ENCODE measurements at places on chromosomes 3 and 15.

DNA sequence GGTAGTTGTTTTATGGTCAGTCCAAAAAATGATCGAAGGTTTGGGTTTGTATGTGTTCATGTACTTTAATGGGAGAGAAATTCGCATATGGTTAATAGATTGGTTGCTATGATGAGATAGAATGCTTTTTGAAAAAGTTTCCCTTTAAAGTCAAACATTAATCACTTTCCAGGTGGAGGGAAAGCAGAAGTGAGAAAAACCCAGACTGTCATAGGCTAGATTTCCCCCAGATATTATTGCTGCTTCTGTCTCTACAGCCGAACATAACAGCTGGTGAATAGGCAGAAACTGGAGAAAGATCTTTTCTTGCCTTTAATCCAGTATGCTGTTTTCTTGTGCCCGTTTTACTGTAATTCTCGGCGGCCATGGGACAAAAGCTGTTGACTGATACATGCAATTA lies 287.6 kb downstream of the SOX2 start:
- no peak for DNase-seq

DNA sequence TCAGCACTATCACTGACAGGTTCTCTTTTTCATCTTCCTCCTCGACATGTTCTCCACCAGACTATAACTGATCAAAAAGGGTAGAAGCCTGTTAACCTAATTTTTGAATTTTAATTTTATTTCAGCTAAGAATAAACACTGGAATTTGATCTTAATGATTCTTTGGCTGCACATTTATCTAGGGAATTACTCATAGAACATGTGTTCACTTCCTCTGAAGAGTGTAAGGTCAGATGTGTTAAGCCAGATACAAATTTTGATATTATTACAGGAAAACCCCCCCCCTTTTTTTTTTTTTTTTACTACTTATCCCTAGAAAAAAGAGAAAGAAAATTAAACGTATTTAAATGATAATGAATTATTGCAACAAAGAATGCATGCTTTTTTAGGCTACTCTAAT lies 15.0 kb downstream of the DCBLD2 start:
- DNase-seq, result no peak

DNA sequence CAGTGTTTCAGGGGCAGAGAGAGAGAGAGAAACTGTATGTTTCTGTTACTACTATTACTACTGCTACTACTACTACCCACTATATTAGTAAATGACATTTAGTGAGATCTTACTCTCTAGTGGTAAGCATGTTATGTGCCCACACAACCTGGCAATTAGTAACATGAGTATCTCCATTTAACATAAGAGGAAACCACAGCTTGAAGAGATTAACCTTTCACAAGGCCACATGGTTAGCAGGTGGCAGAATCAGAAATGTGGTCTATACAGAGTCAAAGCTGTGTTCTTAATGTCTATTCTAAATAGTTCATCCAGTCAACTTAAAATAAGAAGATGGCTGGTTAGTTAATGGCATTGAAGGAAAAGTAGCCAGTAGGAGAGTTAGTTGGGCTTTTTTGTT lies 961.6 kb downstream of the MCTP2 start:
- DNase-seq, result no peak

GRCh38 chr3:148992027-148992634 lies 791 bp downstream of the GYG1 start:
- no peak for DNase-seq

- no peak for DNase-seq
Measured at GRCh38 chr3:119965692-119966091, 128.6 kb downstream of the GSK3B start.

DNA sequence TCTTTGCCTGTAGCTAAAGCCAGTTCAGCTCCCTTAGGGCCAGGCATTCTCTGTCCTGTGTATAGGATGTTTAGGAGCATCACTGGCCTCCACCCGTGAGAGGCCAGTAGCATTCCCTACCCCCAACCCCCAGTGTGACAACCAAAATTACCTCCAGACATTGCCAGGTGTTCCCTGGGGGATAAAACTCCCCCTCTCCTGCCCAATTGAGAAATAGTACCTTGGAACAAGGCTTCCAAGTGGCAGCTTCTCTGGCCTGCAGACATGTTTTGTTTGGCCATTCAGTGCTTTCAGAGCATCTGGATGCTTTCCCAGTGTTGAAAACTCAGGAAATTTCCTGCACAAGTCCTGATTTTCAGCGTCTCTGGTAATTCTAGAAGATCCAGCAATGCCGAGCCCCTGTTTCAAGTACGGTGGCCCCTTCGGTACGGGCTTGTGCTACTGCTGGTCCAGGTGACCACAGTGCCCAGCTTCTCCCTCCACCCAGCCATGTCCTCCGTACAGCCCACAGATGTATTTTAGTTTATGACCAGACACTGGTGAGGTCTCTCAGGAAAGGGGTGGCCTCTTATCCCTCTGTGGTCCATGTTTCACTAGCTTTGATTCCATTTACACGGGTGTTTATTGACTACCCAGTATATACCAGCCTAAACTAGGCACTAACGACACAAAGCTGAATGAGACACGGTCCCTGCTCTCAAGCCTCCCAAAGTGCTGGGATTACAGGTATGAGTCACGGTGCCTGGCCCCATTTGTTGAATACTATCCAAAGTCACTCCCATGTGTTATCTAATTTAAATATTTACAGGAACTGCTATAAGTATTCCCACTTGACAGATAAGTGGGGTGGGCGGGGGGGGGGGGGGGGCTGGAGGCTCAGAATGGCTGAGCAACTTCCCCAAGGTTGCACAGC lies 125.4 kb upstream of the RAD18 start:
- DNase-seq, result no peak

GRCh38 chr3:46184469-46184868 lies 23.6 kb downstream of the CCR1 start:
- DNase-seq, result no peak

DNA sequence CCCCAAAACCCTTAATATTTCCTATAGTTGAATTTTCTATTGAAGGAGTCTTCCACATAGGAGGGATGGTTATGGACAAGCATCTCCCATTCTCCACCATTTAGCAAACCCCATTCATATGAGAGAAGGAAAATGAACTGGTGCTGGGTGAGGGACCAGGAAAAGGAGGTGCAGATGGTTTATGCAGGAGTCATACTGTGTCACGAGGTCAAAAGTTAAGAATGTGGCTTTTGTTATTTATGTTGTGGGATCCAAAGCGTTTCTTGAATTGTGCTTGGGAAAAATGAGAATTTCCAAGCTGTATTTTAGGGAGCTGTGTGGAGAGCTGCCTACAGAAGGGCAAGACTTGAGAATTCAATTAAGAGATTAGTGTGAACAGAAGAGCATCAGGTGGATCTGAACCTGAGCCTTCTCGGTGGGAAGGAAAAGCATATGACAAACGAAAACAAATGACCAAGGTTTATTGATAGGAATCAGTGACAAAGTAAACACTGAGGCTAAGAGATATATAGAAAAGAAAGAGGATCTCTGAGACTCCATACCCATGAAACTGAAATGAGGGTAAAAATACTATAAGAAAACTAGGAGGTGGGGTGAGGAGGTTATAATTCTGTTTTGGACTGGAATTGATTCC lies 473.3 kb upstream of the NR2F2 start:
- DNase-seq, result no peak

GRCh38 chr15:41856262-41856661 lies 17.6 kb downstream of the PLA2G4B start:
- no peak for DNase-seq

DNA sequence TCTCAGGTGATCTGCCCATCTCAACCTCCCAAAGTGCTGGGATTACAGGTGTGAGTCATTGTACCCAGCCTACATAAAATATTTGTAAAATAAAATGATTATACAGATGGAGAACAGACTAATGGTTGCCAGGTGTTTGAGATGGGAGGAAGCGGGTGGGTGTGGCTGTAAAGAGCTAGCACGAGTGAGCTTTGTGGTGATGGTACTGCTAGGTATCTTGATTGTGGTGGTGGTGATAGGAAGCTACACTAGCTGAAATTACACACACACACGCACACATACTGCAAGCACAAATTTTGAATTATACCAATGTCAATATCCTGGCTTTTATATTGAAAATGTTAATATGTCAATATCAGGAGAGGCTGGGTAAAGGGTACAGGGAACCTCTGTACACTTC lies 5.4 kb downstream of the PGPEP1L start:
- no peak for DNase-seq
